ENCODE measurements at places on chromosomes 12 and 14. TPM values are rescaled to one million over a fixed set of nuclear protein-coding genes. Genes with fewer than 3 reads are reported as not detected.

The FZD10 gene
- total RNA-seq: 0.05 TPM

DNA sequence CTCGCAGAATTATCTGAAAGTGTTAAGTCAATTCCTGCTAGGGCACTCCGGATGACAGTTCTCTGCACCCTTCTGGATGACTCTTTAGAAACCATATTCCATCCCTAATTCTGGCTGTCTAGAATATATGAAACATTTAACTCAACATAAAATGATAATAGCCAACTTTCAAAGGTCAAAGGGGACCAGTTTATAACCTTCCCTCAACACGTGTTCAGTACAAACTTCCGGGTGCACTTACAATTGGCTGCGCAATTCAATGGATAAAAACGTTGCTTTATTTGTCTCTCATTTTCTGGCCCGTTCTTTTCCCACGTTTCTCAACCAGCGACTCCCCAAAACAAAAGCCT is 1.3 kb downstream of the SBNO1 start:
- DNase-seq: no peak

DNA sequence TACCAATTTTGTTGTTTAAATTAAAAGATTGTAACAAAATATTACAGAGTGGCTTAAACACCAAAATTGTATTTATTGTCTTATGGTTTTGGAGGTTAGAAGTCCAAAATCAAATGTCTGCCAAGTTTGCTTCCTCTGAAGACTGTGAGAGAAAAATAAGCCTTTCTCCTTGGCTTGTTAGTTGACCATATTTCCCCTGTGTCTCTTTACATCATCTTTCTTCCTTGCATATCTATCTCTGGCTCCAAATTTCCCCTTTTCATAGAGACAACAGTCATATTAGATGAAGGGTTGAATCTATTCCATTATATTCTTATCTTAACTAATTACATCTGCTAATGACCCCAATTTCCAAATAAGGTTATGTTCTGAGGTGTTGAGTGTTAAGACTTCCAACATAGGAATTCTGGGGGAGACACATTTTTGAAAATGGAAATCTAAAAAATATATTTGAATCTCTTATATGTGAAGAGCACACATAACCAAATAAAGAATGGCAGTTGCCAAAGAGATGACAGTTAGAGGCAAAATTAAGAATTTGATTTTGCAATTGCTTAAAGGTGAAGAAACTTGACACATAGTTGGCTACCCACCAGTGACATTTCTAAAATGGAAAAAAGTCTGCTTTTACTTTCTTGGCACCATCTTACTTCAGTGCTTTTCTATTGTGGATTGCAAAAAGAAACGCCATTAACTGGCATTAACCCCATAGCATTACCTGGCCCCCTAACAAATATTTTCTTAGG is 407.2 kb downstream of the FSCB start:
- DNase-seq: no peak

GRCh38 chr12:108148521-108149074 is 19.5 kb downstream of the WSCD2 start:
- DNase-seq: no peak

DNA sequence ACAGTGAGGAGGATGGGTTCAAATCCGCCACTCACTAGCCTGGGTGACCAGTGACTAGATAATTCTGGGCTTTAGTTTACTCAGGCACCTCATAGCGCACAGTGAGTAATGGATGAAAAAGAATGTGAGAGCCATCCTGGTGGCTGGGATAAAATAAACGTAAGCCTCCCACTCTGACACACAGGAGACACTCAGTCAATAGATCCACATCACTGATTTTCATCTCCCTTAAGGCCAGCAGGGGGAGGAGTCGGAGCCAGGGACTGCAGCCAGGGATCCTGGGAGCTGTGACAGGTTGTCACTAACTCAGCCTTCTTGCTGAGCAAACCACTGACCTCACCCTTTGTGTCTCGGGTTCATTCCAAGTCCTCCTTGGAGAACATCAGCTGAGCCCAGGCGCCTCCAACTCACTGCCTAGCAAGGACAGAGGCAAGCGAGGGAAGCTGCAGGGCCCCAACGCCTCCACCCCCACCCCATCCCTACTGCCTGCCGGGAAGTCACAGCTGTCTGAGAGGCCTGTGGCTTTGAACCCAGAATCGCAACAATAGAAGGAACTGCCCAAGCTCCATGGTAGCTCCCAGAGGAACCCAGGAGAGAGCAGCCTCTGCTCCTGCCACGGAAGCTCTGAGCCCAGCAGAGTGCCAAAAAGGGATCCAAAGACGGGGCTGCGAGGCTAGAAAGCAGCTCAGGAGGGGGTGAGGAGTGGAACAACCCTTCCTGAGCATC is 30.7 kb downstream of the PXN start:
- DNase-seq: peak; percentile 97

GRCh38 chr12:34350092-34351041 is 328.1 kb downstream of the ALG10 start:
- no peak for DNase-seq

DNA sequence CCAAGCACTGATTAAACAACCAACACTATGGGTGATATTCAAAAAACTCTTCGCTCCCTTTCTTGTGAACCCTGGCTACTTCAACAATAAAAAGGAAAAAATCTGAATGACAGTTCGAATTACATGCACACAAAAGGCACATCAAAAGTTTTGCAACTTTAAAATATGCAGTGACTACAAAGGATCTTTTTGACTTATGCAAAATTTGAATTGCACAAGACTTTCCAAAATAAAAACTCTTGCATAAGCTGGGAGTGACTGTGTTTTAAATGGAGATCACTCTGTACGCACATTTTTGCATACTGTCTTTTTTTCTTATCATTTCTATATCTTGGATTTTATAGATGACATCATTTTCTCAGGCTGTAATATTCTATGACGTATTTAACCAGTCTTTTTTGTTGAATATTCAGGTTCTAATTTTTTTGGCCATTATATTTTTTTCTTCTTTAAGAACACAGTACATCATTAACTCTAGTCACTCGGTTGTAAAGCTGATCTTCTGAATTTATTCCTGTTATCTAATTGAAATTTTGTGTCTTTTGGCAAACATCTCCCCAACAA is 667.6 kb upstream of the TBX3 start:
- DNase-seq: no peak

Measured in renal cortical epithelial cell (primary cell).